ENCODE measurements at places on chromosomes 2 and 18.

GRCh38 chr18:54964741-54965140 is 5.5 kb upstream of the CCDC68 start:
- DNase-seq = no peak

GRCh38 chr2:20226152-20226545 is 1.2 kb upstream of the SDC1 start:
- no peak for DNase-seq

GRCh38 chr2:180258041-180258537 is 251.0 kb upstream of the CWC22 start:
- DNase-seq = no peak

- no peak for DNase-seq
Observed at GRCh38 chr2:179650420-179650819, 211.0 kb downstream of the ZNF385B start.

DNA sequence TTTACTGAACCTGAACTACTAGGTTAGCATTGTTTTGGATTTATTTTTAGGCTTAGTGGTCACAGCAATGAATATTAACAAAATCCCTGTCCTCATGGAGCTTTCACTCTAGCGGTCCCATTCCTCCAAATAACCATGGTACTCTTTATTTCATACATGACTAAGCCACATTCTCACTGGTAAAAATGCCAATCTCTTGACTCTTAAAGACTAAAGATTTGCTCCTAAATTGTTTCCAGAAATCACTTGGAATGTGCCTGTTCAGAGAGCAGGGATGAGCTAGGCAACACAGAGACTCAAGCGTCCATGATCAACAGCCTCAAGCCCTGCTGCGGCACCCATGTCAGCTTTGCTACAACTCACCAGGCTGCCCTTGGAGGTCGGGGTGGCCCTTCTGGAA is 13.5 kb downstream of the LMAN1 start:
- DNase-seq = no peak

DNA sequence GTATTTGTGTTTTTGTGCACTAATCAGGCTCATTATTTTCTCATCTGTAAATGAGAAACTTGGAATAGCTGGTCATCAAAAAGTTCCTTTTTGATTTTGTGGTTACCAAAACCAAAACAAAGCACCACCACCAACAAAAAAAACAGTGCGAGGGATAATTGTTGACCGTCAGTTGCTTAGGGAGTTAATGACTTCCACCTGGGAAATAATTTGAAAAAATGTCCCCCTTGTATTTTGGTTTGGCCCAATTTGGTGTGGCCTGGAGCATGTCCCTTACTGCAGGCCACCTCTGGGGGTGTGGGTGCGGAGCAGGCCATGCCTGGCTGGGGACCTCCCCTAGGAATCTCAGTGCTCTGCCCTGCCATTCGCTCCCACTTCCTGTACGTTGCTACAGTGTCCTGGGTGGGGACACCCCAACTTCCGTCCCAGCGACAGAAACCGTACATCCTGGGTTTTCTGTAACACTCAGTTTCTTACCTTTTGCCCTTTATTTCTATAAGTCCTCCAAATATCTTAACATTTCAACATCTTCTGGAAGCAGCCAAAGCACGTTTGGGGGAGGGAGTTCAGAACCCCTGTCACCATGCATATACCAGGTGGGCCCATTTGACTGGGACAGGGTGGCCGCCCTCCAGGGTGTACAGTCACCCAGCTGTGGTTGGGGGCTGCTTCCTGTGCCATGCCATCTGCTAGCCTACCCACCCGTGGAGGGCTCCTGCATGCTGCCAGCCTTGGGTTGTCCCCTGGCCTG is 31.3 kb downstream of the NCK2 start:
- DNase-seq = no peak

DNA sequence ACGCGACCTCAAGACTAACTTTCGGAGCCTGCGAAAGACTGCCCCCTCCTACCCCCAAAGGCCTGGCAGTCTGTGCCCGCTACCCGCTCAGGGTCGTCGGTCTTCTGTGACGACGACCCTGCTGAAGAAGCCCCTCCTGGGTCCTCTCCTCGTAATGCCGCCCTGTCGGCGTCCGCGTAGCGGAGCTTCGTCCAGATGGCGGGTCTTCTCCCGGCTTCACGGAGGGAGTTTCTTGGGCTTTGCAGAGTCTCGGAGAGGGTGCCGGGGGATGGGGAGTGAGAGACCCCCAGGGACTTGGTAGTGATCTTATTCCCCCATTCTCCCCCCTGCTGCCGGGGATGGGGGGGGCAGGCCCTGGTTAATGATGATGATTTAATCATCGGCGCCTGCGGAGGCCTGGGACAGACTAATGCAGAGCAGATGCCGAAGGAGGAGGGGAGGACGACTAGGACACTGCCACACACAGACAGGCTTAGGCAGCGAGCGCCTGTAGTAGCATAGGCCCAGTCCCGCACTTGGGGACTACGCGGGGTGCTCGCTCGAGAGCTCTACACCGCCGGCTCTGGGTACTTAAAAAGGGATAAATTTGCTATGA is 528 bp upstream of the PCGF1 start:
- no peak for DNase-seq
